Bronchial epithelial cell (primary cell): ENCODE measurements at places on chromosomes 1 and 21. TPM values are rescaled to one million over a fixed set of nuclear protein-coding genes. Genes with fewer than 3 reads are reported as not detected.

DNA sequence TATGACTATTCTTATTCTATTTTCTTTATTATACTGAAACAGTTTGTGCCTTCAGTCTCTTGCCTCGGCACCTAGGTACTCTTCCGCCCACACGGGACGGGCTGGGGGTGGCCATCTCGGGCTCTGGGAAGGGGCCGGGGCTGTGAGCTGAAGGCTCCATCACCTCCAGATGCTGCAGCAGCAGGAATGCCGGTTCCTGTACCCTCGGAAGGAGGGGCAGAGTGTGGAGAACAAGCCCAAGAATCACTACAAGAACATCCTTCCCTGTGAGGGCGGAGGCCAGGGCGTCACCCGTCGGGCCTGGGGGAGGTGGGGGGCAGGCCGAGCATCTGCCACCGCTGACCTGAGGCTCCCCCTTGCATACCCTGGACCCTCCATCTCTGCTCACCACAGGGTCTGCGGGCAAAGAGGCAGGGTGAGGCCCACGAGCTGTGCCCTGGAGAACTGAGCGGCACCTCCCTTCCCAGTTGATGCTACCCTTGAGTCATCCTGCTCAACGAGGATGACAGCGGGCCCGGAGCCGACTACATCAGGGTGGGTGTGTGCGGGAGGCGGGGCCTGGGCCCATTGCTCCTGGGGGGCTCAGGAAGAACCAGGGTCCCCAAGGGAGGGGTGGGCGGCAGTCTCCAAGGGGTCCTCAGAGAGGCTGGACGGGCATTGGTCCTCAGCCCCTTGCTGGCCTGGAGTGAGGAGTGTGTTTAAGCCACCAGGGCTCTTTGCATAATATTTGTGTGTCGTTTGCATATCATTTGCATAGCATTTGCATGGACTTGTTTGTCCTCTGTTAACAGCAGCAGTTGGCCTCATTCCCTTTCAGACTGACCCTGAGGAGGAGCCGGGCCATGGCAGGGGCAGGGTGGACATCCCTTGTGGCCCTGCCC lies 7.5 kb downstream of the RNF223 start:
- no peak for DNase-seq

GRCh38 chr1:37883671-37884070 lies 24.3 kb upstream of the MTF1 start:
- no peak for DNase-seq

DNA sequence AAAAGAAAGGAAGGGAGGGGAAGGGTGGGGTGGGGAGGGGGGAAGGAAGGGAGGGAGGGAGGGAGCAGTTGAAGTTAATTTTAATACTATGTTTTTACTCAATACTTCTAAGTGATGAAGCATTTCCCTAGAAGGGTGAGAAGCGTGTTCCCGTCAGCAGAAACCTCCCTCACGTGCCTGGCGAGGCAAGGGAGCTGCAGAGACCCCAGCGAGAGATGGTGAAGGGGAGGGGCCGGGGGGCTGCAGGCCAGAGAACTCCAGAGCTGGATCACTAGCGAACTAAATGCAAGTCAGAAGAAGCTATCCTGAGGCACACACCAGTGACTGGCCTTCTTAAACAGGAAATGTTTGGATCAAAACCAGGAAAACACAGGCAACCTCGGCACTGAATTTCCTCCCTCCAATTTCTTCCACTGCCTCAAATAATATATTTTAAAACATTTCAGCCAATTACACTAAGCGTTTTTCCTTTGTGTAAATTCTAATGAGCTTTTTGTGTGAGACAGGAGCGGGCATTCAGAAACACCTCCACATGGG lies 18.0 kb downstream of the WDR4 start:
- no peak for DNase-seq

GRCh38 chr1:19802269-19802668 lies 2.6 kb upstream of the TMCO4 start:
- DNase-seq = no peak

GRCh38 chr1:79469139-79469538 lies 462.6 kb upstream of the ADGRL4 start:
- DNase-seq = no peak

GRCh38 chr1:9426291-9426711 lies 113.0 kb upstream of the SLC25A33 start:
- DNase-seq = no peak

- DNase-seq = no peak
These were observed 8.7 kb downstream of the SELENON start for GRCh38 chr1:25808481-25809244.

- no peak for DNase-seq
These were observed 436.8 kb downstream of the CAMTA1 start for GRCh38 chr1:7221826-7222694.

- DNase-seq = peak; percentile 75
These were observed 159.3 kb downstream of the TTLL7 start for GRCh38 chr1:83839566-83840173.

DNA sequence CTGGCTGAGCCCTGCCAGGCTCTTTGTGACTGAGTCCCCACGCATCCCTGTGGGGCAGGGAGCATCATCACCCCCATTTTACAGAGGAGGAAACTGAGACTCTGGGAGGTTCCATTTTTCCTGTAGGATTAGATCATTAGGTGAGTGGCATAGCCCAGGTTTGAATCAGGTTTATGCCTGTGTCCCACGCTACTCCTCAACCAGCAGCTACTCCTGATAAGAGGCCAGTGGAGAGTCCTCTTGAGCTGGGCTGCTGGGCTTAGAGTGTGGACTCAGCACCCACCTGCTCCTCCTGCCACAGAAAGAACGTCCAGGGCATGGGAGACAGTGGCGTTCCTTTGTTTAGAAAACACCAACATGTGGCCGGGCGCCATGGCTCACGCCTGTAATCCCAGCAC lies 30.7 kb downstream of the TNFRSF1B start:
- DNase-seq = no peak

- no peak for DNase-seq
These were observed 143.6 kb upstream of the COL6A1 start for GRCh38 chr21:45837936-45838335.

DNA sequence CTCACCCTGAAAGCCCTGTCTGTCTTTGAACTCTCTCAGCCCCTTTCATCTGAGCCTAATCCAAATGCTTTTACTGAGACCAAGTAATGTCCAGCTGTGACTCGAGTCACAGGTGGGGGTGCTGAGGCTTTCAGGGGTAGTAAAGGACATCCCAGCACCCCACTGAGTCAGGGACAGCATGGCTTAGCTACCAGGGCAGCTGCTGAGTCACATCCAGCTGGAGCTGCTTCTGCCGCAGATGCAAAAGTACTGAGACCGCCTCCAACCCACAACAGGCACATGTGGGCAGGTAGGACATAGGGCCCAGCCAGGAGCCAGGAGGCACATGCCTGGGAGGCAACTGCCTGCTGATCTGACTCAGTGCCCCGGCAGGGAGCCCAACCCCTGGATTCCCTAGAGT lies 6.7 kb upstream of the VSIG8 start:
- DNase-seq = peak; percentile 91

- DNase-seq = no peak
These were observed 149.3 kb downstream of the HUNK start for GRCh38 chr21:32022146-32022545.

DNA sequence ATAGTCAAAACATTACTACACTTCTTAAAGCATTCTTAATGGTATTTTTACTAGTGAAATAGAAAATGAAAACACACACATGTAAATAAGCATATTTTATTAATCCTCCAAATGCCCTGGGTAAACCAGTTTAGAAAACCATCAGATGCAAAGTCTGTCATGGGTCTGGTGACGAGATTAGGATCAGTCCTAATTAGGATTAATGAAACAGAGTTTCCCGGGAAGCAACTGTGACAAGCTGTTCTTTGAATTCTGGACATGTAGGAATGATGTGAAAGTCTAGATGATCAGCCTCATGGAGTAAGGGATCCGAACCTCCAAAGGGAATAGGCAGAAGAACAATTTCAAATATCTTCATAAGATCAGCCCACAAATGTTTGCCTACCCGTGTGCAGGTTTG lies 250.2 kb downstream of the KIF26B start:
- no peak for DNase-seq

- no peak for DNase-seq
These were observed 5.1 kb downstream of the TLCD4 start for GRCh38 chr1:95122151-95122697.

DNA sequence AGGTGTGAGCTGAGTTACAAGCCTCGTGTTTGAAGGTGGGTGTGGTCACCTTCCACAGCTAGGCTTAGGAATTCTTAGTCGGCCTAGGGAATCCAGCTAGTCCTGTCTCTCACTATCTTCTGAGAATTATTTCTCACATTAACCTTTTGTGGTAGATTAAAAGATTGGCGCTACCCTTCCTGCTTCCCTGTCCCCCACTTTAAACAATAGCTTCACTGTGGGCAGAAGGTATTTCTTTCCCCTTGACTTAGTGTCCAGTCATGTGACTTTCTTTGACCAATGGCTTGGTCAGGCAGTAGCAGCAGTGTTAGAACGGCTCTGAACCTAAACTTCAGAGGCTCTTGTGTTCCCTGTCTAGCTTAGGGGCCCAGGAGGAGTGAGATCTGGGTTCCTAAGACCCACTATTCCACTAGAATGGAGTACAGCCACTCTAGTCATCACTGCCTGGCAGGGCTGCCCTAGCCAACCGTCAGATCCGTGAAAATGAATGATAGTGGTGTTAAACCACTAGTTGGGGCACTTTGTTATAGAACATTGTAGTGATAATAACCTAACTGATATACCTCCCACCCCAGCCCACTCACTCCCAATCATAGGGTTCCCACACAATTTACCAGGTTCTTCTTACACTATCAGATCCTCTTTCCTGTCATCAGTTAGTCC lies 13.9 kb upstream of the C1orf141 start:
- no peak for DNase-seq

GRCh38 chr1:69929308-69930057 lies 275.9 kb downstream of the LRRC40 start:
- DNase-seq = peak; percentile 39

- no peak for DNase-seq
These were observed 160.7 kb downstream of the SDCCAG8 start for GRCh38 chr1:243416495-243416894.

Gene ADAMTS4
- total RNA-seq = under 0.01 TPM in 1 of 2 replicates, not detected in the other

Gene SLC30A2
- 0.13 TPM in 1 of 2 replicates, not detected in the other for total RNA-seq

Gene SPRR1A
- total RNA-seq = 41.2 TPM in 1 of 2 replicates, not detected in the other

Gene TAGLN2
- total RNA-seq = 265 and 283 TPM in 2 replicates

Gene EGLN1
- 31.9 and 44.0 TPM in 2 replicates for total RNA-seq

Gene LRRC53
- not detected in 2 replicates for total RNA-seq

Gene OR2L8
- total RNA-seq = not detected in 2 replicates

Gene DYNLT5
- not detected in 2 replicates for total RNA-seq

Gene BARHL2
- total RNA-seq = not detected in 2 replicates

Gene CYP4A22
- total RNA-seq = not detected in 2 replicates

Gene C8A
- total RNA-seq = not detected in 2 replicates
